ENCODE measurements at places on chromosomes 13 and 19. TPM values are rescaled to one million over a fixed set of nuclear protein-coding genes. Genes with fewer than 3 reads are reported as not detected.

Gene C1QTNF9
- total RNA-seq, result not detected

Gene KLK14
- total RNA-seq, result 0.22 TPM

Gene CLDND2
- 0.60 TPM for total RNA-seq

Gene LRFN3
- 4.5 TPM for total RNA-seq

Gene ZNF491
- 1.1 TPM for total RNA-seq

Gene SYCN
- not detected for total RNA-seq

Gene CD209
- total RNA-seq, result not detected

Gene TEX29
- total RNA-seq, result 0.52 TPM

DNA sequence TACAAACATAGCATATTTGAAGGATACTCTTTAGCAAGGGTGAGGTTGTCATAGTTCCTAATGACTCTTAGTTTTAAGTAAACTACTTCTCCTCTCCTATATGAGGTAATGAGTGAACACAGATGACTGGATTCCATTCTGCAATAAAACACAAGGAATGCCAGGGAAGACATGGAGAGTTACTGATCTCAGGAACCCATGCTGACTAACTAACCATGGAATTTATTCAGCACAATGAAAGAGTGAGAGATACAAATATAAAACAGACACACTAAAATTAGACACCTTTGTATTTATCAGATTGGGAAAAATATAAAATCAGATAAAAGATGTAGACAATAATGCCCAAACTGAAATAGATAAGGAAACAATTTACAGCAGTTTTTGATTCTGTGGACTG lies 1525.9 kb upstream of the SLC10A2 start:
- no peak for DNase-seq

DNA sequence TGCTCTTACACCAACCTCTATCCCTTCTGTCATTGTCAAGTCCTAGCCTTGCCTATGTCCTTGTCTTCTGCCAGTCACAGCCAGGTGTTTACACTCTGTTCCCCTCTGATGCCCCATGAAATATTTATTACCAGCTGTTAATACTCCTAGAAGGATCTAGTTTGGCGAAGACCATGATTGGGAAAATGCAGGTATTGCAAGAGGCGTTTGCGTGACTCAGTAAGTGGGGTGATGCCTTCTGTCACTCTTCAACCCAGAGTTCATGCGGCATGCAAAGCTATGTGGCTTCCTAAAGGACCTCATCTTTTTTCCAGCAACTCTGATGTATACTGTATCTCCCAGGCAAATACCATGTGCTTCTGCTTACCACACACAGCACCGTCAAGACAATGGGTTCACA lies 81.8 kb upstream of the GJB6 start:
- DNase-seq, result no peak

- DNase-seq, result no peak
Observed at GRCh38 chr13:28716511-28716910, 2.3 kb downstream of the SLC46A3 start.

DNA sequence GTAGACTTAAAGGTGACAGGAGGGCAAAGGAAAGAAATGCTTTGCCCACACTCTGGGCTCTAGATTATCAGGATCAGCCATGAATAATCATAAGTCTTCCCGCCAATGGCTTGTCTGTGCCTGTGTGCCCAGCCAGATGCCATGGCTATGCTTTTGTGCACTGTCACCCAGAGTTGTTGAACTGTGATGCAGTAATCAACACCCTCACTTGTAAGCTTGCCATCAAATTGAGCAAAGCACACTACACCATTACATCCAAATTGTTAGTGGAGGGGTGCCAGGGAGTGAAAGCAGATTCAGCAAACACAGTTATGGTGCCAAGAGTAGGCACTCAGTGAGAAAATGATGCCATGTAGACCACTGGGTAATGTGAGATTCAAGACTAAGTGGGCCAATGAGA lies 845.3 kb upstream of the MIR17HG start:
- DNase-seq, result no peak

DNA sequence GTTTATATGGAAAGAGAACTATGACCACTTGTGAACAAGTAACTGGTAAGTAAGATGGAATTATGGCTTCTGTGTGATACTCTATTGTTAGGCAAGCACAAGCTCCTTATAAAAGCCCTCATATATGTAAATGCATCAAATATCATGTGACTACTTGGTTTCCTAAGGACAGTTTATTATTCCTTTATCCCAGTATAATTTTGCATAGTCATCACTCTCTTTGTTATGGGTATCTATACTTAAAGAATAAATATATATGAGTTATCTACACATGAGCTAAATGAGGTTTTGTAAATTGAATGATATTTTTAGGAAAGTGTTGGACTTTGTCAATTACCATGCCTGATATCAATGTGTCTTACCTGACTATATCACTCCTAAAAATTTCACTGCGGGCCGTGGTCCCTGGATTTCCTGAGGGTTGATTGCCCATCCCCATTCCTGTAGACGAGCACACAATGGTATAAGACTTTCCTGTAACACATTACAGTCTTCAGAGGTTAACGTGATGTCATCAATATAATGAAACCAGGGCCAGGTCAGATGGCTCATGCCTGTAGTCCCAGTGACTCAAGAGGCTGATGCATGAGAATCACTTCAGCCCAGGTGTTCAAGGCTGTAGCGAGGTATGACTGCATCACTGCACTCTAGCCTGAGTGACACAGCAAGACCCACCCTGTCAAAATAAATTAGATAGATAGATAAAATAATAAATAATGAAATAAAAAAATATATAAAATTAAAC lies 20.7 kb downstream of the ZNF844 start:
- no peak for DNase-seq
